Hepatocyte (in vitro differentiated cells): ENCODE measurements at places on chromosomes 7 and 10. TPM values are rescaled to one million over a fixed set of nuclear protein-coding genes. Genes with fewer than 3 reads are reported as not detected.

The ADCK2 gene
- 24.2 and 25.3 TPM in 2 replicates for polyA plus RNA-seq

The TMEM273 gene
- polyA plus RNA-seq: 1.9 TPM in 1 of 2 replicates, not detected in the other

The VIPR2 gene
- 2.7 and 4.5 TPM in 2 replicates for polyA plus RNA-seq

- DNase-seq: no peak
These were observed 111.0 kb downstream of the GRID1 start for GRCh38 chr10:86255405-86256251.

- no peak for DNase-seq
These were observed 56.7 kb downstream of the NSUN6 start for GRCh38 chr10:18594574-18595156.

DNA sequence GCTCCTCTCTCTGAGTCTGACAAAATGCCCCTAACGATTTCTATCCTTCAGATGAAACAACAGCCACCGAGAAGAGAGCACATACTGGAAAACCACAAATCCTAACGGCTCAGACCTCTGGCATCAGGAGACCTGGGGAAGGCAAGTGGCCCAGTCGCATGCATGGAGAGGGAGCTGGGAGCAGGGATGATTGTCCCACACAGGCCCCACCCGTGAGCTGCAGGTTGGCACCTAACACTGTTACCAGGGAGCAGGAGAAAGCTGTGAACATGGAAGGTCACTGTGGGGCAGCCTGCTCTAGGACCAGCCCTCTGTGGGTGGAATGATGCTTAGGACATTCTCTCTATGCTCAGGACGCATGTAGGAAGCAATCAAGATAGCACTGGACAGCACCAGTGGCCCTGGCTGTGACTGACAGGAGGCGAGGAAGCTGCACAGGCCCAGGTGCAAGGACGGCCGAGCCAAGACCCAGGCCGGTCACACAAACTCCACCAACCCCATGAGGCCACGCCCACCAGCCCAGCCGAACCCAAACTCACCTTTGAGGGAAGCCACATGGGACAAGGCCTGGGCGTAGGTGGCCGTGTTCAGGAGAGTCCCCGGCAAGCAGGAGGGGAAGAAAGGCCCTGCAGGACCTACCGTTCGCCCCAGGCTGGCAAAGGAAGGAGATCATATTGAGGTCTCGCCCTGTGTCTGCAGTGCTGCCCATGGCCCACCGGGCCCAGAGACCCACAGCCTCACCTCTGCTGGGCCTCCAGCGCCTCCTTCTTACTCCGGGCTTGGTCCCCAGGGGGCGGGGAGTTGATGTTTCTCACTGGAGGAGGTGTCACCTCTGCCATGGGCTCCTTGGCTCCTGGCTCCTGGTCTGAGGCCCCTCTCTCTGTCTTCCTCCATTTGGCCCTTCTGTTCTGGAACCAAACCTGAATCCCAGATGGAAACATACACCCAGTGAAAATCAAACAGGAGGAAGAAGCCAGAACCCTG lies 9.7 kb downstream of the DRGX start:
- no peak for DNase-seq
